H1 (cell line): ENCODE measurements at places on chromosomes 3 and 15.

DNA sequence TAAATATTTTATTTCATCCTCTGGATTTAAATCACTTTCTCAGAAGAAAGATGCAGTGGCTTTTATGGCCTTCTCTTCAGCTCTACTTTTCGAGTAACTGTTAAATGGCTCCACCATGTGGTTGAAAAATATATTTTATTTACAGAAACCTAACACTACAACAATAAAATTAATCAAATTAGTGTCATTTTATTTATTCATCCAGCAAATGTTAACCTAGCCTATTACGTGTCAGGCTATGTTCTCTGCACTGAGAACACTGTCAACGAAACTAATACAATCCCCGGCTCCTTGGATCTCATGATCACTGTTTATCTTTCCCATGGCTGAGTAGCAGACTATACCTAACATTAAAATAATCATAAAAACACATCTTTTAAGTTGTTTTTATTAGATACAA is 148.0 kb upstream of the OSTN start:
- no peaks in the 10 kb centered on the region for H3K4me1 ChIP-seq
- no peaks in the 10 kb centered on the region for H3K36me3 ChIP-seq
- no peak overlapping the region for H3K27ac ChIP-seq

GRCh38 chr15:31905054-31905453 is 125.3 kb upstream of the CHRNA7 start:
- no peak overlapping the region for H3K4me3 ChIP-seq
- peaks cover 6% of the 10 kb centered on the region for H3K4me1 ChIP-seq
- H3K27ac ChIP-seq, result no peak overlapping the region
- no peaks in the 10 kb centered on the region for H3K36me3 ChIP-seq
- DNase-seq, result no peak

- no peaks in the 10 kb centered on the region for H3K4me1 ChIP-seq
- no peaks in the 10 kb centered on the region for H3K36me3 ChIP-seq
- H3K4me3 ChIP-seq, result no peak overlapping the region
- no peak for DNase-seq
Observed at GRCh38 chr3:81601707-81602305, 159.6 kb downstream of the GBE1 start.

DNA sequence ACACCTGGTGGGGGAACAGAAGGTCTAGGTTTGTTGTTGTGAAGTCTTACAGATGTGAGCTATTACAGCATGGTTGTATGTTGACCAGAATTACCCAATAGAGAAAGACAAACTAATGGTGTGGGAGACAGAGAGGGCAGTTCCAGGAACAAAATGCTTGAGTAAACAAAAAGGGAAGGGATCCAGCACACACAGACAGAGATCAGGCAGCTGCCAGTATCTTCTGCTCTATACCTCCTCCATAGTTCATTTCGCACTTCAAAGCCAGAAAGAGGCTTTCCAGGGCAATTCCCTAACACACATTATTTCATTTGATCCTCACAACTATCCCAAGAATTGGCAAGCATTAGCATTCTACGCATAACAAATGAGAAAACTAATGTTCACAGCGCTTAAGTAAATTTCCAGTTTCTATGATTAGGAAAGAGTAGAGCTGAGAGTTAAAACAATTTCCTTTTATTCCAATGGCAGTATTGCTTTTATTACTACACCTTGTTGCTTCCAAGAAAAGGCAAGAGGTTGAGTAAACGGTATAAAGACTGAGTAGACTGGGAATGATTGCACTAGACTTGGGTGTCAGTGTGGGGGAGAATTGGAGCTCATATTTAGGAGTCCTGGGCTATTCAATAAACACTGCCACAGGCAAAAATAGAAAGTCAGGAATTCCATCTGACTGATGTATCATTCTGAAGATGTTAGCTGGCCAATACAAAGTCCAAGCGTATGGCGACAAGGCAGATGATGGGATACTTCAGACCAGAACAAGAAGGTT is 39.7 kb upstream of the ZNF280D start:
- H3K4me1 ChIP-seq, result no peaks in the 10 kb centered on the region; the same call in 1 of the 2 replicates
- H3K27me3 ChIP-seq, result no peaks in the 10 kb centered on the region
- H3K27ac ChIP-seq, result no peak overlapping the region

DNA sequence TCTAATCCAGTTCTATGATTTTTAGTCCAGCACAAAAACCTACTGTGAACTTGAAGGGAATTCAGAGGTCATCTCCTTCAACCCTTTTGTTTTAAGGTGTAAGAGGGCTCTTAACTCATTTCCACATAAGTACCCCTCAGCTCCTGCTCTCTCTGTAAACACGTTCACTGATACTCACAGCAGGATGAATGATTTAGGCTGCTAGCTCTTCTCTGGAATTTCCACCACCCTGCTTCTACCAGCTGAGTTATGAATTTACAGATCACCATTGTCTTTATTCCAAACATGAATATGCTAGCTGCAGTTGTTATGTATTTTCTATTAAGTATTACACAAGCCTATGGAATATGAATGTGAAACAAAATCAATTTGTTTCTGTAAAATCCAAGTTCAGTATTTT is 101.3 kb upstream of the NANOGP8 start:
- no peaks in the 10 kb centered on the region; the same call in 1 of the 2 replicates for H3K36me3 ChIP-seq
- no peak overlapping the region for H3K27ac ChIP-seq
- no peaks in the 10 kb centered on the region for H3K27me3 ChIP-seq
- H3K4me1 ChIP-seq, result no peaks in the 10 kb centered on the region; the same call in 1 of the 2 replicates

DNA sequence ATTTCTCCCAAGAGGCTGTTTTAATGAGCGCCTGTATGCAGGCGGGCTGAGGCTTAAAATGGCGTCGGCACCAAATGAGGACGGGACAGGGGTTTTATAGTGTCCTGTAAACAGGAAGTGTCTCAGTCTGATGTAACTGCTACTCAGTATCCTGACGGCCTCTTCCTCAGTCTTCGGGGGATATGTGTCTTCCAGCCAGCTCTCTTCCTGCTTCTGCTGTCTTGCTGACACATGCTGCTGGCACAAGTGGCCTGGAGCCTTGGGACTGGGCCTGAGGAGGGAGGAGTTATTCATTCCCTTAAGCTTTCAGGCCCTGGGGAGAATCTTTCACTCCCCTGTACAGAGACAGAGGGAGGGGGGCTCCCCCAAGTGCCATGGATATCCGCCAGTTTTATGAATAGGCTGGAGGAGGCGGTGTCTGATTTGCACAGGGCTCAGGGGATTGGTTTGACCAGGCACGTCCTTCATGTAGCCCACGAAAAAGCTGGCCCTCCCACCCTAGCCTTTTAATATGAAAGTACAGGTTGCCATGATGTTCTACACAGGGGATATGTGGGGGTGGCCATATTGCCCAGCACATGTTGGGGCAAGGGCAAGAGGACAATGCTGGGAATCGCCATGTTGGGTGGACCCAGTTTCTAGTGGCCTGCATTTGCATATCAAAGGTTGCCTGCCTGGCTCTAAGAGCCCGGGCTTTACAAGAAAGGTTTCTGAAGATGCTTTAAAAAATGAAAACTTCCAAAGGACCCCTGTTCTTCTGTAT is 19.9 kb downstream of the NDUFB4 start:
- no peaks in the 10 kb centered on the region for H3K36me3 ChIP-seq
- H3K27ac ChIP-seq, result no peak overlapping the region
- DNase-seq, result no peak
- H3K4me3 ChIP-seq, result no peak overlapping the region

GRCh38 chr3:27025718-27026117 is 343.5 kb downstream of the NEK10 start:
- H3K36me3 ChIP-seq, result no peaks in the 10 kb centered on the region
- DNase-seq, result no peak
- H3K4me1 ChIP-seq, result peaks cover 11% of the 10 kb centered on the region
- no peaks in the 10 kb centered on the region for H3K27me3 ChIP-seq
- H3K4me3 ChIP-seq, result no peak overlapping the region

DNA sequence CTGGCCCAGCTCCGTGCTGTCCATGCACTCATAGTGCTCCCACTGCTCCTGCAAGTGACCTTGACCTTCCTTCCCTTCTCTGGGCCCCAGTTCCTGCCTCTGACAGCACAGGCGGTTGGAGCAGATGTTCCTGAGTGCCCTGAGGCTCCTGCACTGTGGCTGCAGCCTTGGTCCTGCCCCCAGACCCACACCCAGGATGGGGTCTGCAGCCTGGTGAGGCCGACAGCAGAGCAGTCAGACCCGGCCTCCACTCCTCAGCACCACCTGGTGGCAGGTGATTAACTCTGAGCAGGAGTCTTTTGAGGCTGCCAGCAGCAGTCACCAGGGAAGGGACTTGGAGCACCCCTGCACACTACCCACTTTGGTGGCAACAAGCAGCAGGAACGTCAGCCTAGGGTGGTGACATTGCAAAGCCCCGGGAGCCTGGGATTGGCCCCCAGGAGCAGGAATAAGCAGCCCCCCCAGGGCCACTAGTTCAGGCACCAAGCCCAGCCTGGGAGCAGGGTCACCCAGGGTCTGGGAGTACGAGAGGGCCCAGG is 64.6 kb downstream of the CYP11A1 start:
- H3K27me3 ChIP-seq, result peaks cover 27% of the 10 kb centered on the region
- peak; percentile 87 for DNase-seq
- H3K4me3 ChIP-seq, result no peak overlapping the region
- no peak overlapping the region for H3K27ac ChIP-seq
- peaks cover 49% of the 10 kb centered on the region for H3K4me1 ChIP-seq

- DNase-seq, result no peak
- H3K4me1 ChIP-seq, result no peaks in the 10 kb centered on the region
- peaks cover 29% of the 10 kb centered on the region for H3K36me3 ChIP-seq
- H3K4me3 ChIP-seq, result peak overlapping the region; percentile 94
- no peaks in the 10 kb centered on the region for H3K27me3 ChIP-seq
Observed at GRCh38 chr3:44762170-44762677, 630 bp downstream of the KIF15 start.

GRCh38 chr3:41103200-41103599 is 96.1 kb upstream of the CTNNB1 start:
- H3K27me3 ChIP-seq, result no peaks in the 10 kb centered on the region
- DNase-seq, result no peak
- H3K27ac ChIP-seq, result no peak overlapping the region
- no peak overlapping the region for H3K4me3 ChIP-seq
- H3K36me3 ChIP-seq, result no peaks in the 10 kb centered on the region

DNA sequence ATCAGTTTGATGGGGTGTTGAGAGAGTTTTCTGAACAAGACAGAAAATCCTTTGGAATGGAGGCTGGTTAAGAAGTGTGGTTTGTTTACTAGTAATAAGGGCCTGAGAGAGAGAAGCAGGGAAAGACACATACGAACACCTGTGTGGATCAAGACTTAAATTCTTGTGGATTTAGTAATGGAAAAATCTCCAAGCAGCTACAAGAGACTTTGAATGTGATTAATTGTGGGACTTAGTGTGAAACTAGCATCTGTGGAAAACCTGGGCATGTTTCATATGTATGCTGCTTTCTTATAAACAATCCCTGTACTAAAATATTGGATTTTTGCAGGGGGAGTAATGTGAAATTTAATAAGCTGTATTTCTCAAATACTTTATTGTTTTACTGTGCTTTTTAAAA is 399.1 kb downstream of the SI start:
- H3K4me1 ChIP-seq, result no peaks in the 10 kb centered on the region
- DNase-seq, result no peak
- H3K4me3 ChIP-seq, result no peak overlapping the region
- no peak overlapping the region for H3K27ac ChIP-seq
- no peaks in the 10 kb centered on the region for H3K27me3 ChIP-seq
- H3K36me3 ChIP-seq, result no peaks in the 10 kb centered on the region

DNA sequence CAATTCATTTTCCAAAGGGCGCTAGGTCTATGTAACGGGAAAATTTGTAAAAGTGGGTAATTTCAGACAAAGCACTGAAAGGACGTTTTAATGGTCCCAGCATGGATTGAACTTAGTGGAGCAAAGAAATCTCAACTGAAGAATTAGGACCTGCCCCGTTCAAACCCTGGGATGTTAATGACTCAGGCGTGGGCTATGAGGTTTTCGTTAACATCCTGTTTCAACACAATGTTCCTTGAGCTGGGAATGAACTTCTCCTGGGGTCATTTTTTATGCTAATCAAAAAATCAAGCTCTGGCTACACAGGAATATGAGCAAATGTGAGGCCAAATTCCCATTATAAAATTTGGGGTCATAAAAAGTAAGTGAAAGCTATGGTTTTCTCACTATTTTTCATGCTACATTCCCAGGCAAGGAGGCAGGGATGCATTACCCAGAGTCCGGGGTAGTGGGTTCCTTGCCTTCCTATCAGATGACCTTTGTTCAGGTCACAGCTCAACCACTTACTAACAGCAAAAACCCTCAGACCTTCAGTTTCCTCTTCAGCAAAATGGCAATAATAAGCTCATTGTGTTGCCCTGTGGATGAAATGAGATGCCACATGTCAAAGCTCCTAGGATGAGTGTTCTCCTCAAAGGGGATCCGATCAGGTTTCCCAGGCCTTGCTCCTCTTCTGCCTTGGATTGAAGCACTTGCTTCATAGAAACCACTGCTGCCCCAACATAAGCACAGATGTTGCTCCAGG is 271.4 kb downstream of the ARRDC4 start:
- no peaks in the 10 kb centered on the region for H3K4me1 ChIP-seq
- no peak for DNase-seq
- H3K4me3 ChIP-seq, result no peak overlapping the region
- H3K27ac ChIP-seq, result no peak overlapping the region
- no peaks in the 10 kb centered on the region for H3K27me3 ChIP-seq
- no peaks in the 10 kb centered on the region for H3K36me3 ChIP-seq

GRCh38 chr3:188298585-188298984 is 144.6 kb downstream of the LPP start:
- no peak overlapping the region for H3K4me3 ChIP-seq
- DNase-seq, result no peak
- H3K27me3 ChIP-seq, result no peaks in the 10 kb centered on the region
- H3K4me1 ChIP-seq, result peaks cover 22% of the 10 kb centered on the region
- no peak overlapping the region for H3K27ac ChIP-seq

- no peaks in the 10 kb centered on the region for H3K4me1 ChIP-seq
- H3K4me3 ChIP-seq, result no peak overlapping the region
- H3K27me3 ChIP-seq, result no peaks in the 10 kb centered on the region
- peaks cover 47% of the 10 kb centered on the region for H3K36me3 ChIP-seq
Observed at GRCh38 chr3:52696830-52697631, 8.6 kb downstream of the GLT8D1 start.

DNA sequence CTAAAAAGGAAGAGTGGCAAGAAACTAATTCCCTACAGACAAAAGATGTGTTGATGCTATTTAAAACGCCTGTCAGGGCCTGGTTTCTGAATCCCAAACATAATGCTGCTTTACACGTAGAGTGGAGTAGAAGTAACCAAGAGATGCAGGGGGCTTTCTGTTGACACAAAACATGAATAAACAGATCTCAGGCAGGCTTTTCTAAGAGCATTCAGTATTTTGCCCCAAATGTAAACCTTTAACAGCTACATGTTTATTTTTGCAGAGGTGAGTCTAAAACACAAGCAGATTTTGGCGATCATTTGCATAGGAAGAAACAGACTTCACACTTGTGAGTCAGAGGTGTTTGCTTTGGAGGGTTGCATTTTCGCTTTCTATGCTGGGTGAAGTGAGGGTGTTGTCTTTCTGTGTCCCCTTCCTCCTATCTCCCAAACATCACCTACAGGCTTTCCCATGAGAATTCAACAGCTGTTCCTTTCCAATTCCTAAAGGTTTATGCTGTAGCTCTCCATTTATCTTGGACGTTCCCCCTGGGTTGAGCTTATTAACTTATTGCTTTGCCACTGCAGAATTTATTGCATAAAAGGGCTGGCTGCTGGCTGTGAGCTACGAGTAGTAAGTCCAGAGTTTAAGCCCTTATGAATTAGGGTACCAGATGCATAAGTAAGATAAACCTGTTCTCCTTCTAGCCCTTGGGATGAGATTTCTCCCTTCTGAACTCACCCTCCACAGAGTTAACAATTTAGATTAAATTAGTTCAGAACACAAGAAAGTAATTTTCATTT is 156.7 kb downstream of the DIPK2A start:
- H3K36me3 ChIP-seq, result no peaks in the 10 kb centered on the region
- H3K27ac ChIP-seq, result no peak overlapping the region
- no peaks in the 10 kb centered on the region for H3K4me1 ChIP-seq
- H3K27me3 ChIP-seq, result no peaks in the 10 kb centered on the region
- DNase-seq, result no peak
- H3K4me3 ChIP-seq, result no peak overlapping the region
